Foreskin fibroblast (primary cell): ENCODE measurements at places on chromosomes 1 and 21.

DNA sequence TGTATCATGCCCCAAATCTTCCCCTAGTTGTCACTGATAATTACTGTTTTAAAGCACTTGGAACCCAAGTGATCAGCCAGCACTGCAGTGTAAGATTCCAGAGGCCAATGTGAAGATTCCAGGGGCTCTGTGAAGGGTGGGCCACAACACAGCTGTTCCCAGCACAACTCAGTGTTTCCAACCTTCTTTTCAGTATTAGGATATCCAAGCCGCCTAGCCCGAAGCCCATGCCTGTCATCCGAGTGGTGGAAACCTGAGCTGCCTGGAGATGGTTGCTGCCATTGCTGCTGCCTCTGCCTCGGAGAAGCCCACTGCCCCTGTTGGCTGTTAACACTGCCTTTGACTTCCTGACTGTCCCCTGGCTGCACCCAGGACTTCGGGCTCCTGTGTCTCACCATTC is 30.4 kb upstream of the SNX27 start:
- DNase-seq: no peak

GRCh38 chr1:150009604-150010392 is 728 bp downstream of the OTUD7B start:
- DNase-seq: peak; percentile 87

DNA sequence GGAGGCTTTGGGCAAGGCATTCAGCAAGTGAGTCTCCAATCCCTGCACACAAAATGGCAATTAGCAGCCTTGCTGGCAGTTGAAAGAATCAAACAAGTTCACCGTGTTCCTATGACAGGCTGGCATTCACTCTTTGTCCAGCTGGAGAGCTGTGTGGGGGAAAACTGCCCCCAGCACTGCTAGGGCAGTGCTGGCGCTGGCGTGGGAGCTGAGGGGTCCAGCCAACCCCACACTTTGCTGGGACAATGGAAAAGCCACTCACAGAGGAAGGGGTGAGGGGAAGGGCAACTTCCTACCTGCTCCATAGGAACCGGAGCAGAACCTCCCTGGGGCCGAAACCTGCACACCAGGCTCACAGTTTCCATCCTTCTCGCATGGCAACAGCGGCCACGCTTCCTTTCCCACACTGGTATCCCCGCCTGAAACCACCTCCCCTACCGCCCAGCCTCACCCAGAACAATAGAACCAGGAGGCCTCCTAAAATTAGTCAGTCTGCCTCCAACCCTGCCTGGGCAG is 26.7 kb upstream of the KCNN3 start:
- no peak for DNase-seq

GRCh38 chr1:112247961-112248360 is 148.1 kb upstream of the CTTNBP2NL start:
- DNase-seq: no peak

GRCh38 chr21:44766818-44767354 is 34.7 kb downstream of the UBE2G2 start:
- DNase-seq: no peak

- DNase-seq: no peak
Observed at GRCh38 chr1:200042119-200042551, 14.6 kb downstream of the NR5A2 start.

DNA sequence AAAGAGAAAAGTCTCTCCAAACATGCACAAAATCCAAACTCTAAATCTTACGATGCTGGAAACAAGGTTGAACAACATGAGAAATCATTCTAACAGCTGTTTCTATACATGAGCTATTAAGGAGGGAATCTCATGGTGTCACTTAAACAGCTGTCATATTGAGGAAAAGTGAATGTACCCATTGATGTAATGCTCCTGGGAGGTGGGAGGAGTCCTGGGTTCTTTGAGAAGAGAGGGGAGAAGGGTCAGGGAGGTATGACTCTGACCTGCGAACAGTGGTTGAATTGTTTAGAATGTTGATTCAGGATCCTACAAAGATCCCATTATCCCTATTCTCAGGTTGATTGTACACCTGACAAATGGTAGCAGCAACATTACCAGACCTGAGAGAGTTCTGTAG is 49.3 kb downstream of the ZC3H11B start:
- DNase-seq: no peak

- no peak for DNase-seq
Observed at GRCh38 chr1:184911830-184912229, 62.5 kb downstream of the NIBAN1 start.

GRCh38 chr1:74766579-74766978 is 33.6 kb downstream of the TYW3 start:
- DNase-seq: peak; percentile 25

- DNase-seq: no peak
Observed at GRCh38 chr1:48430832-48431231, 41.2 kb downstream of the SPATA6 start.

GRCh38 chr1:33050221-33051076 is 13.8 kb upstream of the AK2 start:
- DNase-seq: peak; percentile 30

- DNase-seq: no peak
Observed at GRCh38 chr1:183490932-183491331, 18.6 kb downstream of the SMG7 start.

DNA sequence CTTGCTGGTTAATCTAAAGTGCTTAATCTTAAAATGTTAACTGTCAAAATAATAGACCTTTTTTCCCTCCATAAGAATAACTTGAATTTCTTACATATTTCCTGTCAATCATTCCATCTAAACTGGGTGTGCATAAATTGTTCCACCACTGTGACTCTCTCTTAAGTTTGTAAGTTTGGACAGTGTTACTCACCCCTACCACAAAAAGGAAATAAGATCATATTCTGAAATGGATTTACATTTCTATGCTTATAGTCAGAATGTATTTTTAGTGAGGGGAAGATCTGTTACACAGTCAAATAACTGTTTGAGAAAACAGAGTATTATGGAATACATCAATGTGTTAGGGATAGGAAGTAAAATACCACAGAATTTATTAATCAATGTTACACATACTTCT is 109.6 kb upstream of the DPYD start:
- peak; percentile 24 for DNase-seq

DNA sequence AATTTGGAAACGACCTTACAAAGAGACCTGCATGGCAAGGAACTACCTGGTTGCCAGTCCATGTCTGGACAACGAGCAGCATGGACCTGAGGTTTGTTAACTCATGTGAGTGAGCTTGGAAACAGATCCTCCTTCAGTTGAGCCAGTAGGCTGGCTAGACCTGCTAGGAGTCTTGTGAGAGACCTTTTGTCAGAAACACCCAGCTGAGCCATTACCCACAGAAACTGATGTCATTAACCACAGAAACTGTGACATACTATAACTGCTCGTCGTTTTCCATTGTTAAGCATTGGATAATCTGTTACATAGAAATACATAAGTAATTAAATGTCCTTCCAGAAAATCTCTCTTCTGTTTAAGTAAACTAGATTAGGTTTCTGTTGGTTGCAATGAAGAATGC is 211.1 kb upstream of the C21orf91 start:
- no peak for DNase-seq

- DNase-seq: peak; percentile 64
Observed at GRCh38 chr1:101002551-101002950, 23.0 kb downstream of the DPH5 start.

DNA sequence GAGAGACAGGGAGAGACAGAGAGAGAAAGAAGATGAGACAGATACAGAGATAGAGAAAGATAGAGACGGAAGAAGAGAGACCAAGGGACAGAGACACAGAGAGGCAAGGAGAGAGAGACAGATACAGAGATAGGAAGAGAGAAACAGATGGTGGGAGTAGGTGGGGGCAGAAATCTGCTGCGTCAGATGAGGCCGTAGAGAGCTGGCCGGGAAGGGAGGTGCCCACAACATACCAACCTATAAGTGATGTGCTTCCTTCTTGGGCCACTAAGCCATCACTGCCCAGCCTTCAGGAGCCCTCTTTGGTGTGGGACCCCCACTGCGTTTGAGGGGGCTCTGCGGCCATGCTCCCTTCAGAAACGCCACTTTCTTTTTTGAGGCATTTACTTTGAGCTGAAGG is 307.6 kb upstream of the VAMP3 start:
- no peak for DNase-seq

DNA sequence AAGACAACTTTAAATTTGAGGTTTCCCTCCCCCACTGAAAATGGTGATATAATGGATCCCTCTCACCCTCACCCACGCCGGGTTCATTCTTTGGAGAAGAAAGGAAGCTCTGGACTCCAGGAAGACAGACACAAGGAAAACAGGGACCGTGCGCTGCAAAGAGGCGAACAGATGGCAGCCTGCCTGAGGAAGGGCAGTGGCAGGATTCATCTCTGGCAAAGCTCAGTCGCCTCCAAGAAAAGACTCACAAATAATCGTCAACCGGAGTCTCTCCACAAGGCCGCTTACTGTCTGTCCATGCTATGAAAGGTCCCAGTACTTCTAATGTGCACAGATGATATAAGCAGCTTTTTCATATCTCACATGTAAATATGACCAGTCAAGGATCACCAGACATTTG is 110.3 kb downstream of the TIAM1 start:
- DNase-seq: no peak

- DNase-seq: no peak
Observed at GRCh38 chr1:212261361-212261929, 23.8 kb upstream of the PPP2R5A start.

DNA sequence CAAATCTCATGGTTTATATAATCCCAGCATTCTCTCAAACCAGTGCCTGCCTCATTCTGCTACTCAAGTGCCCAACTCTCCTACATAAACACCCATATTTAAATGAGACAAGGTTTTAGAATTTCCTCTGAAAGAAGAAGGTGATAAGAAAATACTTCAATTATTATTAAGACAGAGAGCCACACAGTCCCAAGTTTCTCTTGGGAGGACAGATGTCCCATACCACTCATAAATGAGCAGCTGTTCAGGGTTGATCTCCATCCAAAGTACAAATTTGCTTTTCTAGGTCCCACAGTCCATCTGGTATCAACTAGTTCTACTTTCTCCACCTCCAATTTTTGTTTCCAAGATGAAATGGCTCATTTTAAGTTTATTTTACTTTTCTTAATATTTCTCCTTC is 11.3 kb downstream of the DCAF8 start:
- DNase-seq: no peak

DNA sequence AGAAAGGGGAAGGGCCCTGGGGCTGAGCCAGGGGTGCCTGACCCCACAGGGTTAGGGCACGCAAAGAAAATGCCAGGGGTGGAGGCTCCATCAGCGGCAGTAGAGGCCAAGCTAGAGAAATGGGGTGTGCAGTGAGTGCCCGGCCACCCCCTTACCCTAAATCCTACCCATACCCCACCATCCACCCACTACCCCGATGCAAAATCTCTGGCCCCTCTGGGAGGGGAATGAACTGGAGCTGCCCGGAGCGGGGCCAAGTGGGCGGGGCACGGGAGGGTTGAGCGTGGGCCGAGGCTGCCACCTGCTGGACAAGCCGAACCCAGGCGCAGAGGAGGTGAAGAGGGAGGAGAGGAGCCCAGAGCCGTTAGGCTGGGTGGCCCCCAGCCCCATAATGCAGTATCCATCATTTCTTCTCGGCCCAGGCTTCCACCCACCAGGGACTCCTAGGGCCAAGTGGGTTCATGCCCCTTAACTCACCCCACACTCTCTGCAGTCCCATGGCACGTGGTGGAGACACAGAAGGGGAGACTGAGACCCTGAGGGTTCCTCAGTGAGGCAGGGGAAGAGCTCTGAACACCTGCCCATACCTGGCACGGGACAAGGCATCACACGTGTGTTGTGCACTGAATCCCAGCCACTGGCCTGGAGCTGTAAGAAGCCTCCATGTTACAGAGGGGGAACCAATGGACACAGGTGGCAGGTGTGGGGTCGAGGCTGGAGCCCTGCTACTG is 1.4 kb upstream of the C1QC start:
- peak; percentile 82 for DNase-seq

DNA sequence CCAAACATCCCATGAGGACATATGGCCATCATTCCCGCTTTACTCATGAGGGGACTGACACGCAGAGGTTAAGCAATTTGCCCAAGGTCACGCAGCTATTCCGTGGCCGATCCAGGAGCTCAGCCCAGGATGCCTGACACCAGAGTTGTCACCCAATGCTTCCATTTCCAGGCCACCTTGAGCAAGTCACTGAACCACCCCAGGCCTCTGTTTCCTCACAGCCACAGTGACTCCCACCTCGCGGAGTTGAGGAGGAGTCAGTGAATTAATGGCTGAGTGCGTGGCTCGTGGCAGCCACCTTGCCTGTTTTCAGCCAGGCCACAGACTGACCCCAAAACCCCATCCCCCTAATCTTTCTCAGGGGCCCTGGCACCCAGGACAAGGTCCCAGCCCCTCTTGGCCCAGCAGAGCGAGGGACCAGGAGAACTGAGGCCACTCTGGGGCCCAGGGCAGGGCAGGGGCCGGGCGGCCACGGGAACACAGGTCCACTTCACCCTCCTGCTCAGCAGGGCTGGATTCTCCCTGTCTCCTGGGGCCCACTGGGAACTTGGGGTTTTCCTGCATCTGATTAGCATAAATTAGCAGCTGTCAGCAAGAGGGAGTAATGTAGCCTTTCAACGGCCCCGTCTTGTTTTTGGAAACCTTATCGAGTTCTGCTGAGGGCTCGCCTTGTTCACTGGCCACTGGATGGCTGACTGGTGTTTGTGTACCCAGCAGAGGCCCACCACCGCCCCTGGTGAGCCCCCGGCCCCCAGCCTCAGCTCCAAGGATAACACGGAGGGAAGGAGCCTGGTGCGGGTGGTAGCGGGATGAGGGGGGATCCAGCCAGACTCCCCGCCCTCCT is 19.7 kb upstream of the LAPTM5 start:
- no peak for DNase-seq

GRCh38 chr1:29974316-29974724 is 738.0 kb downstream of the PTPRU start:
- peak; percentile 47 for DNase-seq

DNA sequence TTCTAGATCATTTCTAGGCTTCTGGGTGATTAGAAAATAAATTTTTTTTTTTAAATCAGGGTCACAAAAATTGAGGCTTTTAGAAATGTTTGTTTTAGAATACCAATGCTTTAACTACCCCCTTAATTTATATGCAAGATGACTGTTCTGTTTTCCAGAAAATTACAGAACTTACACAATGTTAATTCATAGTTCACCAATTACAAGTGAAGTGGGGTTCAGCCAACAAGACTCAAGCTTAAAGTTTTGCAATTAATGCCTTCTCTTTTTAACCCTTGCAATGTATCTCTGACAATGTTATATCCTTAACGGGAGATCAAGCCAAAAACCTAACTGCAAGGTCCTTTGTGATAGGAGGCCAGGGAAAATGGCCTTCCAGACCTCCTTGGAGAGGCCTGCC is 5.6 kb downstream of the PRELP start:
- DNase-seq: no peak

- DNase-seq: no peak
Observed at GRCh38 chr1:77509051-77509492, 173.4 kb downstream of the ZZZ3 start.

GRCh38 chr1:42940851-42941639 is 17.6 kb downstream of the SLC2A1 start:
- DNase-seq: peak; percentile 94
